ENCODE measurements at places on chromosomes 12 and 14.
A peak's percentile ranks its signal among the peaks of the same experiment; 100 is the strongest.

DNA sequence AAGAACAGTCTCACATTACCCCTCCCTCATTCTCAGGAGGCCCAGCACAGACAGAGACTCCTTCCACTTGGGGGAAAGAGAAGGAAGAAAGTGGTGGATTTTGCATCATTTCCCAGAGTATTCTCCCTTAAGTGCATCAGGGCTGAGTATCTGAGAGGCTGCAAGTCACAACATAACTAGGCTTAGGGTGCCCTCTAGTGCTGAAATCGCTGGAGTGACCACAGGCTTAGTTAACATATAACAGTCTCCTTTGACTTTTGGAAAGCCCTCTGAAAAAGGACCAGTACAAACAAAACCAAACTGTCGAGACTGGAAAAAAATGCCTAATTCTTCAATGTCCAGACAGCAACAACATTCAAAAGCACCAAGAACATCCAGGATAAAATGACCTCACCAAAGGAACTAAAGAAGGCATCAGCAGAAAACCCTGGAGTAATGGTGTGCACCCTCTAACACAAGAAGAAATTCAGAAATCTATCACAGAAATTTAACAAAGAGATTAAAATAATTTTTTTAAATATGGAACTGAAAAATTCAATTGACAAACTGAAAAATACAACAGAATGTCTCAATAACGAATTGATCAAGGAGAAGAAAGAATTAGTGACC is 412.3 kb downstream of the RPS29 start:
- peak; percentile 73 for DNase-seq

DNA sequence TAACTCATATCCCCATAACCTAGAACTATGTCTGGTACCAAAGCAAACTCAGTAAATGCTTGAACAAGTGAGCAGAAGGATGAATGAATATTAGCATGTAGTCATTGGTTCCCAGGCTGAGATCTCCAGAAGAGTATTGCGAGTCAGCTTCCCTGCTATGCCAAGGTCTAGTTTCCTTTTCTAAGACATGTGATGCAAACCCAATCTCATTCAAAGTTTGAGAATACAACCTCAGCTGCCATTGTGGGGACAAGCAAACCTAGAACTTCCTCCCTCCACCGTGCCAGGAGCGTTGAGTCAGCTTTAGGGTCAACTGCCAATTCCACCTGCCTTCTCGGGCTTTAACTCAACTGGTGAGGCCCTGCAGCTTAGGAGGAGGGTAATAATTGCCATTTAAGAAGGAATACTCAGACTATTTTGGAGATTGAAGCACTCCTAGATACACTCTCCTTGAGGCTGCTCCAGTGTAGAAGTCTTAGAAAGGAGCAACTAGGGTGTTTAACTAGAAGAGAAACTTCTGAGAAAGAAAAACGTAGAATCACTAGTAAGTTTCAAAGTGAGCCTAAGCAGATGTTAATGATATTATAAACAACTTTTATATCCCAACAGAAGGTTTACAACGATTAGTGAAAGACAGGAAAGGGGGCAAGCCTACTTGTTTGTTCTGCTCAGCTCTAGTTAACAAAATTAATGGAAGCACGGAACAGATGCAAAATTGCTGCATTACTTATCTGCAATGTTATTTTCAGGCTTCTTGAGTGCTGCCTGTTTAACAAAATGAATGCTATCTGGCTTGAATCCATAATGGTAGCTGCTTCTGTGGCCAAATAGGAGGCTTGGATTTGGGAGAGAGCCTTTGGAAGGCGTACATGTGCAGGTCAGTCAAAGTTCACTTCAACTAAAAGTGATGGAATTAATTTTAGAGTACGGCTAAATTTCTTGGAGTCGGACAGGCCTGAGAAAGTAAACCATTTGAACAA is 96.9 kb downstream of the HELB start:
- no peak for DNase-seq

DNA sequence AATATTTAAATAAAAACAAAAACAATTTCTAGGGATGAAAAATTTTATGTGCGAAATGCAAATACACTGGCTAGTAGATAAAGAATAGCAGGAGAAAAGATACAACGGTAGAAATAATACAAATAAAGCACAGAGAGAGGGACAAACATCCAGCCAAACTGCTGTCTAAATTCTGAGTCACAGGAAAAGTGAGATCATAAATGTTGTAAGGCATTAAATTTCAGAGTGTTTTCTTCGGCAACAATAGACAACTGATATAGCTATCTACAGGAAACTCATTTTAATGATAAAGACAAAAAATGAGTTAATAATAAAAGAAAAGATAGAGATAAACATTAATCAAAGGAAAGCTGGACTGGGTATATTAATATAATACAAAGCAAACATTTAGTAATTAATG is 122.2 kb downstream of the NTS start:
- DNase-seq, result no peak

DNA sequence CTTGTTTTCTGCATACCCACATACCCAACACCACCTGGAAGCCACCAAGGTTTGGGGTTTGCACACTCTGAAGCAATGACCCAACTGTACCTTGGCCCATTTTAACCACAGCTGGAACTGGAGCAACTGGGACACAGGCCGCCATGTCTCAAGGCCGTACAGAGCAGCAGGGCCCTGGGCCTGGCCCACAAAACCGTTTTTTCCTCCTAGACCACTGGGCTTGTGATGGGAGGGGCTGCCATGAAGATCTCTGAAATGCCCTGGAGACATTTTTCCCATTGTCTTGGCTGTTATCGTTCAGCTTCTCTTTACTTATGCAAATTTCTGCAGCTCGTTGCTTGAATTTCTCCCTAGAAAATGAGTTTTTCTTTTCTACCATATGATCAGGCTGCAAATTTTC is 96.7 kb upstream of the PLEKHA5 start:
- DNase-seq, result no peak

- DNase-seq, result no peak
Observed at GRCh38 chr14:55761651-55762050, 181.6 kb downstream of the KTN1 start.

DNA sequence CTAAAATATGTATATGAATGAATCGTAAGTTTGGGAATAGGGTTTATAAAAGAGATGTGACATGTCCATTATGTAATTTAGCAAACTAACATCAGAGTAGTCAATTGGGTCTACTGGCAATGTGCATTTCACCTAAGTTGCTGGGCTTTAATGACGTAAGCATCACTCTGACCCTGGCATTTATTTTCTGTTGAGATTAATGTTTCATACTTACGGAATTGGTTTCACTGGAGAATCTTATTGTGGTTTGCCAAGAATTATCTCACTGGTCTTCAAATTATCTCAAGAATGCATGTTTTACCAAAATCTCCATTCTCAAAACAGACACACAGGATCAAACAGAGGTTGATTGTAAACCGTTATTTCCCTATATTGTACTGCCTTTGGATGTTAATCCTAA is 437.1 kb downstream of the NPAS3 start:
- no peak for DNase-seq

DNA sequence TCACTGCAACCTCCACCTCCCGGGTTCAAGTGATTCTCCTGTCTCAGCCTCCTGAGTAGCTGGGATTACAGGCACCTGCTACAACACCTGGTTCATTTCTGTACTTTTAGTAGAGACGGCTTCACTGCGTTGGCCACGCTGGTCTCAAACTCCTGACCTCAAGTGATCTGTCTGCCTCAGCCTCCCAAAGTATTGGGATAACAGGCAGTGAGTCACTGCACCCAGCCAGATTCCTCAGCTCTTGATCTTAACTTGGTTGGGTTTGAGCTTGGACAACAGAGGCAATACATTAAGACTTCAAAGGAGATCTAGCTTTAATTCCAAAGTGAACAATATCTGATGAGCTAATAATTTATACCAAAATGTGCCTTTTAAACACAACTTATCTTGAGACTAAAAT is 5.6 kb downstream of the DAZAP2 start:
- DNase-seq, result no peak

DNA sequence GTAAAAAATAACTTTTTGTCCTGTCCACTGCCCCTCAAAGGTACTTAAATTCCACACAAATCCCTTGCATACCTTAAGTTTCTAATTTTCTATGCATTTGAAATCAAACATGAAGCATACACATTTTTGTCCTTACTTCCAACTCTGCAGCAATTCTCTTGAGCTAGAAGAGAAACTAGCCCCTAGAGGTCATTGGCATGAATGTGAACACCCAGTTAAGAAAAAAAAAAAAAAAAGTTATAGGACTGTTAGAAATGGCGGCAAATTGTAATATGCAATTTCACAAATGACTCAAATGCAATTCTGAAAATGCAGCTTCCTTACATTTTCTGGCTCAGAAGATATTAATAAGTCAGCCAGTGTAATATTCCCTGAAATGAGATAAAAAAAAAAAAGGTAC is 4.6 kb upstream of the ESR2 start:
- DNase-seq, result no peak

DNA sequence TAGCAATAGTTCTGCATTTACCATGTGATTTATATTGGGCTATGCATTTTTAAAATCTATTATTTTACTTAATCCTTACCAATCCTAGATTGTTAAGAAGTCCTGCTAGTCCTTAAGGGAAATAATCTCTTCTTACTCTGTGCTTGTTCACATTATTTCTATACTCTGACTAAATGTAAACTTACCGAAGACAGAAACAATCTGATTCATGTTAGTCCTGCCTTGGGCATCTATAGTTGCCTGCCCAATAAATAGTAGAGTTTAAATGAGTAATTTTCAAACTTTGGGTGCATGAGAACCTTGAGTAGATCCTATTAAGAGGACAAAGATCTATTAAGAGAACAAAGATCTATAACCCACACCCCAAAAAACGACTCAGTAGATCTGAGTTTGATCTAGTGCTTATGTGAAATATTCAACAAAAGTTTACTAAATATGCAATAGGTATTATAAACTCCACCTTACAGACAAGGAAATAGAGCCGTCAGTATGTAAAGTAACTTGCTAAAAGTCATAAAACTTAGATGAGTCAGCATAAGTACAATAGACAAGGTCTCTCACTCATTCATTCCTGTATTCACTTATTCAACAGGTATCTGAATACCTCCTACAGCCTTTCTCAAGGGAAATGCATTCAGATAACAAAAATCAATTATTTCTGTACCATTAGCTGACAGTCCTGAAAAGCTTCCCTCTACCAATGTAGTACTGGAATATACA is 127.6 kb downstream of the PAWR start:
- DNase-seq, result no peak

GRCh38 chr14:30242744-30243143 is 315.1 kb upstream of the PRKD1 start:
- DNase-seq, result no peak

DNA sequence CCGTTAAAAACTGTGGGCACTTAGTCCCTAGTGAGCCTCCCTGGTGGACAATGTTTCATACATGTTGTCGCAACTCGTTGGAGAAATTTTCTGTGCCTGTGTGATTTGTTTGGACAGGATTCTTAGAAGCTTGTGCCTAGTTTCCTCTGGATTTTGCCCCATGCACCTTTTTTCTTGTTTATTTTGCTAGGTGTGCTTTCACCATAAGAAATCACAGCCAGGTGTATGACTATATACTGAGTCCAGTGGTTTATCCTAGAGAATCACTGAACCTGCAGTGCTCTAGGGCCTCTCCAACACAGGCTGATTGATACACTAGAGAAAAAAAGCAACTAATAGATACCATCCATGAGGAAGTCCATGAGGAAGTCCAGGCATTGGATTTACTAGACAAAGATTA is 33.1 kb upstream of the OASL start:
- DNase-seq, result no peak

- DNase-seq, result no peak
Observed at GRCh38 chr12:132131229-132131628, 12.9 kb downstream of the DDX51 start.

DNA sequence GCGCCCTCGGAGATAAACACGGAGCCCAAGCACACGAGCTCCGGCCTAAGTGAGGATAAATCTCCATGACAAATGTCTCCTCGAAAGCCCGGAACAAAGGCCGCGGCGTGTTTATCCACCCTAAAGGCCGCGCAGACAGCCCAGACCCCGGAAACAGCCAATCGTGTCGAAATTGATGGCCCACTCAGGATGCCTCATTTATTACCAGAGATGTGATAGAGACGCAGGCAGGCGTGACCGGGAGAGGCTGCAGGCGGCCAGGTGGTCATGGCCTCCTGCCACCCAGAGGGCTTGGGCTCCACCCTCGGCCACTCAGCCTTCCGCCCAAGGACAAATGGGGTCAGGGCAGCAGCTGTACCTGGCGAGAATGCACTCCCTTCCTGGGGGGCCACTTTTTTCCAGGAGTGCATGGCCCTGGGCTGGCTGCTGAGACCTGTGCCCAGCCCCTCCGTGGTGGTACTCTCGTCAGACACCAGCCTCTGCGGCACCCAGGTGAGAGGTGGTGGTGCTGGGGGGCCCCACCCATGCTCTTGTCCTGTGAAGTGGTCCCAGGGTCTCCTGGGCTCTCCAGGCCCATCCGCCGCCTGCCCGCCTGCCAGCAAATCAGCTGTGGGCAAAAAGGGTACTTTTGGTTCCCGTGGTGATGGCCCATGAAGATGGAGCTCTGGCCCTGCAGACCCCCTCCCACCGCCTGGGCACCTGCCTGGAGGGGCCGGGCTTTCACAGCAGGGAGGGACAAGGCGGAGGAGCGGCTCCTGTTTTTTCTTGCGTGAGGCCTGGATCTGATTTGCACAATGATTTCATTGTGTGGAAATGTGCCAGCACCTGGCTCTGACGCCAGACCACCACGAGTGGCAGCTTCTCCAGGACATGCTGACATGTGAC is 211.5 kb upstream of the C14orf180 start:
- DNase-seq, result no peak

DNA sequence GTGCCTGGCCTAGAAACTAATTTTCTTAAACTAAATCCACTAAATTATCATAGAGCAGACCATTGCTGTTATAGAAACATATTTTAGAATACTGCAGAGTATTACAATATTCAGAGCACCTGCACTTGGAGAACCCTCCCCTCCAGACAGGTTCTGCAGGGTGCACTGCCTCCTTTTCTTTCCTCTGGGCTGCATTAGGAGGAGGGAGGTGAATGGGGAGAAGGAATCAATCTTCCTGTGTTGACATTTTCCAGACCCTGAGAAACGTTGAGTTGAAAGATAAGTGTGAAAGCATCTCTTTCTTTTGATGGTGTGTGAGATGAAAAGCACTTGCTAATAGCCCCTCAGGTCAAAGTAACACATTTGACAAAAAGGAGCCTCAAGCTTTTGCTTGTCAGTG is 7.3 kb downstream of the SYNE2 start:
- DNase-seq, result no peak

GRCh38 chr12:93978553-93978952 is 169.8 kb upstream of the PLXNC1 start:
- no peak for DNase-seq

- no peak for DNase-seq
Observed at GRCh38 chr14:101349108-101349507, 212.2 kb upstream of the DIO3 start.

GRCh38 chr14:96095058-96095457 is 55.9 kb downstream of the C14orf132 start:
- DNase-seq, result no peak

- no peak for DNase-seq
Observed at GRCh38 chr14:73143003-73143402, 6.7 kb downstream of the PSEN1 start.

GRCh38 chr14:62066304-62066703 is 304.1 kb downstream of the SNAPC1 start:
- DNase-seq, result no peak

- DNase-seq, result no peak
Observed at GRCh38 chr14:90654831-90655276, 161.4 kb downstream of the TTC7B start.

All from SJCRH30 (cell line).